ENCODE measurements at places on chromosomes 16 and 17. TPM values are rescaled to one million over a fixed set of nuclear protein-coding genes. Genes with fewer than 3 reads are reported as not detected.

Gene NPW
- total RNA-seq: 1.6 TPM

Gene KRTAP9-6
- total RNA-seq: not detected

Gene SLC5A2
- 3.7 TPM for total RNA-seq

Gene AXIN2
- total RNA-seq: 14.4 TPM

Gene CBFB
- total RNA-seq: 40.9 TPM

GRCh38 chr16:58099956-58100300 lies 29.3 kb downstream of the CFAP20 start:
- no peak for DNase-seq

- no peak for DNase-seq
Measured at GRCh38 chr17:77150196-77150595, 9.4 kb downstream of the SEC14L1 start.

DNA sequence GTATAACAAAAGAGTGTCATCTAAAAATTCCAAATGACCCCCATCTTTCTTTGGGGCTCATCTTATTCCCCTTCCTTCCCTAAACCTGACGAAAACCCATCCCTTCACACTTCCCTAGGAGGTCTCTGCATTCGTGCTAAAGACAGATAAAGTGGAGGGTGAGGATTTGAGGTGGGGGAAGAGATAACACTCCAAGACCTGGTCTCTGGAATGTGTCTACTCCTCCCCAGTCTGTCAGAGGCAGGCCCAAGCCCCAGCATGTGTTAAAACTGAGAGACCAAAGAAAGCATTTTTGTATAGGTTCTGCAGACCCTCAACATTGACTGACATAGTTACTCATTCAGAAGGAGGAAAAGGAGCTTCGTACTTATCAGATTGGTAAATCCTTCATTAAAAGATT lies 11.0 kb upstream of the LHX1 start:
- DNase-seq: no peak

GRCh38 chr16:81779536-81780320 lies 637 bp downstream of the PLCG2 start:
- no peak for DNase-seq

GRCh38 chr16:86816930-86817625 lies 238.7 kb downstream of the FOXL1 start:
- no peak for DNase-seq

GRCh38 chr16:56295739-56296527 lies 104.6 kb downstream of the GNAO1 start:
- no peak for DNase-seq

DNA sequence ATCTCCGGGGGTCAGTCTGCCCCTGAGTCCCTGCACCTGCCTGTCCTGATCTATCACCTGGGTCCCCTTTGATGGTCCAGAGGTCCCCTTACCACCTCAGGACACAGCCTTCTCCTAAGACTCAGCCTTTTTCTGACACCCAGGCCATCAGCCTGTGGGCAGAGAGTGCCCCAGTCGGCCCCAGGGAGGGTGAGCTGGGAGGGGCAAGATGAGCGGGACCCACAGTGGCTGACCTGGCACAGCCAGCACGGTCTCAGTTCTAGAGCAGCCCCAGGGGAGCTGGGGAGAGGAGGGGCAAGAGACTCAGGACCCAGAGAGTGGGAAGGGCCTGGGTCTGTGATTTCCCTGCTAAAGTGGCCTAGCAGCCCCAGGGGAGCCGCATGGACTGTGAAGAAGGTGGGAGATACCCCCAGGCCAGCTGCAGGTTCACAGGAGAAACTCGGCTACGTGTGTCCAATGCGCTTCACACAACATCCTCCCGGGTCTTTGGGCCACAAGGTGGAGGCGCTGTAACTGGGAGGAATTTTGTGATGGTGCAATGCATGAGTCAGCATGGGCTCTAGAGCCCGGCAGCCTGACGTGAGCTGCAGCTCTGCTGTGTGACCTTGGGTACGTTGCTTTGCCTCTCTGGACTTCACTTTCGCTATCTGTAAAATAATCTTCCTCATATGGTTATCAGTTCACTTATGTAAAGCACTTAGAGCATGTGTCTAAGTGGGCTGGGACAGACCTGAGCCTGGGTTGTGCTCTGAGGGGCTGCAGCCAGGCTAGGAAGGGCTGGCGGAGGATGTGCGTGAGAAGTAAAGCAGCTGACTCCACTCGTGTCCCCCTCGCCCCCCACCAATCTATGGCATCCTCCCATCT lies 67.2 kb upstream of the LHX1 start:
- no peak for DNase-seq

DNA sequence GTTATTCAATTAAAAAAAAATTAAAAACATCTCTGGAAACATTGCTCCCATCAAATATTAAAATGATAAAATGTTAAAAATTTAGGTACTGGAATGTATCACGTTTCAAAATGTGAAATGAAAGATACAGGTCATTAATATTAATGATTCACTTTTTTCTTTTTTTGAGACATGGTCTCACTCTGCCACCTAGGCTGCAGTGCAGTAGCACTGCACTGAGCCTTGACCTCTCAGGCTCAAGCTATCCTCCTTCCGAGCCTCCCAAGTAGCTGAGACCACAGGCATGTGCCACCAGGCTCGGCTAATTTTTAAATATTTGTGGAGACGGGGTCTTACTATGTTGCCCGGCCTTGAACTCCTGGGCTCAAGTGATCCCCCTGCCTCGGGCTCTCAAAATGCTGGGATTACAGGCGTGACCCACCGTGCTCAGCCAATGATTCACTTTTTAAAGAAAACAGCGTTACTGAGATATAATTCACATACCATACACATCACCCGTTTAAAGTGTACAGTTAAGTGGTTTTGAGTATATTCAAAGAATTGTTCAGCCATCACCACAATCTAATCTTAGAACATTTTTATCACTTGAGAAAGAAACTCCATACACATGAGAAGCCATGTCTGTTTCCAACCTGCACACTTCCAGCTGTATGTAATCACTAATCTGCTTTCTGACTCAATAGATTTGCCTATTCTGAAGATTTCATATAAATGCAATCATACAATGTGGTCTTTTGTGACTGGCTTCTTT lies 19.1 kb upstream of the NETO2 start:
- no peak for DNase-seq

DNA sequence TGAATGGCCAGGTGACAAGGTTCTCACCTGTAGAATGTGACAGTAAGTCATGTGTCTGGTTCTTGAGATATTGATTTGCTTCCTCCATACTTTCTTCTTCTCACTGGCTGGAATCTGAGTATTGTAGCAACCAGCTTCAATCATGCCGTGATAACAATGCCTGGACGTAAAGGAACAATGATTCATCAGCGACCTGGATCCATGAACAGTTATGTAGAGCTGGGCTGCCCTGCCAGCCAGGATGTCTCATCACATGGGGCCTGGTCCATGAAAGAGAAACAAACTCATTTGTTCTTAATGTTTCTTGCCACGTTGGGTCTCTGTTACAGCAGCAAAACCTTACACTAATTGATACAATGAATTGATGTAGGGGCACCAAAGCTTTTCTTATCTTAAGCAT lies 627.2 kb downstream of the TOX3 start:
- DNase-seq: no peak

DNA sequence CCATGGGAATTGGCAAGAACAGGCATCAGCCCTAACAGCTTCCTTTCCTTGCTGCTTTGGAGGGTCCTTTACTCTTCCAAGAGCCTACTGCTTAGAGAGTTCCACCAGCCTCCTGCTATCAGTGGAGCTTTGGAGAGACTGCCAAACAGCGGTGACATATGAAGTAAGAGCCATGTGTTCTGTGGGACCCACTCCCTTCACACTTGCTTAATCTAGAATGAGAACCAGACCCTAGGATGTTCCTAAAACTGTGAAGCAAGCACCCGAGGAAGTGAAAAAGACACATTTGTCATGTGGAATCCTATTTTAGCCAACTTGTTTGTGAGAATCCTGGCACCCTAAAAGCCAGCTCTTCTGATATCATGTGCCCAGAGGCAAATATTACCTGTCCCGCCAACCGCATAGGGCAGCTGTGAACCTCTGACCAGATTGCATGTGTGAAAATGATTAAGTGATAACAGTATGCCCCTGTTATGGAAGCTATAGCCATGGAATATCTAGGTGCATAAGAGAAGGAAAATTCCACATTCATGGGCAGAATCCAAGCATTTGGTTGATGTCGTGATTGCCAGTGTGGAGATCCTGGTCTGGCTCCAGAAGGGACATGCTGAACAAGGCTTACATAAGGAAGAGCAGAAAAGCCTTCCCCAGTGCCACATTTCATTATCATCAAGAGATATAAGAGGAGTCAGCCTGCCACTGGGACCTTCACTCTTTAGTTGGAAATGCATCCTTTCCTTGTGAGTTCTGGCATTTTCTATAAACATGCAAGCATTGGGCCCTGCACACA lies 18.7 kb downstream of the RCVRN start:
- no peak for DNase-seq

DNA sequence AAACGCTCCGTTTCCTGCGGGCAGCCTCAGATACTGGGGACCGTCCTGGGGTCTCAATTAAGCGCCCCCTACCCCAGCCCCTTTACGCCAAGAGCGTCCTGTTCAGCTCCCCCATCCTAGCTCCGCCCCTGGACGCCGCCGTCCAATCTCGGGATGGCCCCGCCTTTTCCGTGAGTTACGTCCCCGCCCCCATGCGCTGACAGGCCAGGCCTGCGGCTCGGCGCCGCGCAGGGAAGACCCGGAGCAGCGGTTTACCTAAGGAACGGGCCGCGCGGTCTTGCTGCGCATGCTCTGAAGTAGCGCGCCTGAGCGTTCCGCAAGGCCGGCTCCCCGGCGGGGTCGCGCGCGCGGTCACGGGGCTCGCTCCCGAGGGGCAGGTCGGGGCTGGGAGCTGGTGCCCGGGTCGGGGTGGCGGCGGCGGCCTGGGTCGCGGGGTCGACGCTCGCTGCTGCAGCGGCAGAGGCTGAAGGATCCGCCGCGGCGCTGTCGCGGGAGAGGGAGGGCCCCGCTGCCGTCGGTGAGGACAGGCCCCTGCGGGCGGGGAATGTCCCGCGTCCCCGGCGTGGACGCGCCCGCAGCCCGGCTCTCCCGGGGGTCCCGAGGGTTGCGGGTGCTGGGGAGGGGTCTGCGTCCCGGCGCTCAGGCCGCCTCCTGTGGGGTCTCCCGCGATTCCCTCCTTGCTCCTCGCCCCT lies at the start of gene FLYWCH1:
Gene FLYWCH1, plus strand, starts transcription at position 294 of the 692 bp plus-strand sequence. CDS start 17,755 bp downstream, outside the sequence.
- DNase-seq: peak; percentile 98

DNA sequence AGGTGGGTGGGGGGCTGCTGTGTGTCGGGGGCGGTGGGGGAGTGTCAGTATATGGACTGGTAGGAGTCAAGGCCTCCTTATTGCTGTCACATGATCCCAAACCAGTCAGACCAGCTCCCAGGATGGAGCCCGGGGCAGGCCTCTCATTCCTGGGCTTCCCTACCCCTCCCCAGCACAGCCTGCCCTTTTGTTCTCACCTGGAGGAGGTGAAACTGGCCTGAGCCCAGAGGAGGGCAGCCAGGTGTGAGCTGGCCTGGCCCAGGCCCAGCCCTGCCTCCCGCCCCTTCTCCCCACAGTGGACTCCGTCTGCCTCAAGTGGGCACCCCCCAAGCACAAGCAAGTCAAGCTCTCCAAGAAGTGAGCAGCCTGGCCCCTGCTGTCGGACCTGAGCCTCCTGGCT lies 4.6 kb downstream of the PRSS8 start:
- DNase-seq: peak; percentile 91

- DNase-seq: no peak
Measured at GRCh38 chr17:51428668-51429495, 168.5 kb downstream of the UTP18 start.

DNA sequence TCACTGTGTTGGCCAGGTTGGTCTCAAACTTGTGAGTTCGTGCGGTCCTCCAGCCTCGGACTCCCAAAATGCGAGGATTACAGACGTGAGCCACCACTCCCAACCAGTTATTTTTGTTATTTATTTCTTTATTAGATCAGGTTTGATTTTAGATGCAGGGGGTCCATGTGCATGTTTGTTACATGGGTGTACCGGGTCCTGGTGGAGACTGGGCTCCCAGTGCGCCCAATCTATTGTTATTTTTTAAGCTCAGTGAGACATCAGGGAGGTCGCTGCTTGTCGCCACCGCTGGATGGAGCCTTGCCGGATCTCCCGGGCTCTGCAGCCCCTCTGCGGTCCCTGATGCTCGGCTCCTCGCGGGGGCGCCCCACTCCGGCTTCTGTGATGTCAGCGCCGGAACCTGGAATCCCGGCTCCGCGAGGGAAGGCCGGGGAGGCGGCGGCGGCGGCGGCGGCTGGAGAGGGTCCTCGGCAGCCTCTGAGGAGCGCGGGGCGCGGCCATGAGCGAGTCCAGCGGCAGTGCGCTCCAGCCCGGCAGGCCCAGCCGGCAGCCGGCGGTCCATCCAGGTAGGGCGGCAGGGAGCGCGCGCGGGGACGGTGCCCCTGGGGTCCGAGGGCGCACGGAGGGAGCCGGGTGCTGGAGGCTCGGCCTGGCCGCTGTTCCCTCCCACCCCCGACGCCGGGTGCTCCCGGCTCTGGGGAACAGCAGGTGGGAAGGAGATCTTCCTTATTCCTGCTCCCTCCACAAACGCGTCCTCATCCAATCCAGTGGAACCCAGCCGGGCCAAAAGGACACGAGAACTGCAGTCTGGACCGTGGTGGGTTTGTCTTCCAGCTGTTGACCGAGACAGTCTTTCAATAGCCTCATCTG lies at the start of gene TMC7:
Gene TMC7, plus strand, starts transcription at position 370 of the 870 bp plus-strand sequence. Its CDS starts 130 bp downstream, at position 500.
- peak; percentile 85 for DNase-seq

DNA sequence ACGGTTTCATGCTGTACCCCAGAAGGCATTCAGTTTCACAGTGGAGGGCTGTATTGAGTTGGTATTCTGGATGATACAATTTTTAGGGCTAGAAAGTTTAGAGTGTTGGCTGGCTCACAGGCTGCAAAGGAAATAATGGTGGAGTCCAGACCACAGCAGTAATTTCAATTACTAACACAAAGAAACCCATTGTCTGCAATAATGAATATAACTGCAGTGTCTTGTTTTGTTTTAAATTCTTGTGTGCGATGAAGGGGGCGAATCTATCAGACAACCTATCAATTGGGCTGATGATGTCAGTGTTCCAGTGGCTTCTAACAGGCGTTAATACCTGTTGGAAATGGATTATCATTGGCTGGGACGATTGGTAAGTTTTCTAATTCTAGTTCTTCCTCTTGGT lies 1.5 kb downstream of the SP2 start:
- no peak for DNase-seq

- peak; percentile 52 for DNase-seq
Measured at GRCh38 chr16:67943619-67944504, at the start of gene LCAT. Gene LCAT, minus strand, starts transcription at chr16:67944120. Its CDS starts 19 bp downstream, at chr16:67944101.

- no peak for DNase-seq
Measured at GRCh38 chr17:60325730-60326524, 66.0 kb downstream of the USP32 start.

DNA sequence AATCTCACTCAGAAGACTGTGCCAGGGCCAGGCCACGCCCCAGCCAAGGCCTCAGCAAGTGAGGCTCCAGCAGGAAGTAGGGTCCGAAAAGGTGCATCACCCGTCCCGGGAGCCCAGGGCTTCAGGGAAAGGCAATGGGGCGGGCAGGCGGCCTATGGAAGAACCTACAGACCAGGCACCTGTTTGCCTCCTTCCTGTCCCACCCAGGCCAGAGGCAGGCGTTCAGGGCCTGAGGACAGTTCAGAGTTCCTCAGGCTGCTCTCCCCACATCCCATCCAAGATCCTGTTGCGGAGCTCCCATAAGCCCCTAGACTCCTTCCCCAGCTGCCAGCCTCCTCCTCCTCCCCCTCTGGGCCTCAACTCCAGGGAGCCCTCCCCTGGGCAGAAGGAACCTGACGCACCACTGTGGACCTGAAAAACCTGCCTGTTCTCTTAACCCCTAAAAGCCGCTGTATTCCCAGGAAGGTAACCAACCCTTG lies 2.3 kb downstream of the CLUH start:
- peak; percentile 57 for DNase-seq
